ENCODE measurements at places on chromosomes 5 and 9.

DNA sequence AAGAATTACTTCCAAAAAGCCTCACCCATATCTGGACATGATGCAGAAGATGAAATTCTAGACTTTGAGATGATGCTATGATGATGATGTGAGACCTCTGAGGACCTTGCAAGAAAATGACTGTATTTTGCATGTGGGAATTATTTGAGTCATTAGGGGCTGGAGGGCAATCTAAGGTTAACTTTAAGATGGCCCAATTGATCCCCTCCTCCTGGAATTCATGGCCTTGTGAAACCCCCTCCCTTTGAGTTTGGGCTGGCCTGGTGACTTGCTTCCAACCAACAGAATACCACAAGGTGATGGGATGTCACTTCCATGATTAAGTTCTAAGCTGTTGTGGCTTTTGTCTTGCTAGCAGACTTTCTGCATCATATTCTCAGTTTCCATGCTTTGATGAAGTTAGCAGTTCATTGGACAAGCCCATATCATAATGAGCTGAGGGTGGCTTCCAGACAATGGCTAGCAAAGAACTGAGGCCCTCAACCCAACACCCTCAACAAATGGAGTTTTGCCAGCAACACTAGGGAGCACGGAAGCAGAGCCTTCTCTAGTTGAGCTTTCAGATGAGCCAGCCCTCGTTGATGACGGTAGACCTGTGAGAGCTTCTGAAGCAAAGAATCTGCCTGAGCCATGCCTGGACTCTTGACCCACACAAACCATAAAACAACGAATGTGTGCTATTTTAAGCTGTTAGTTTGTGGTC is 7.4 kb upstream of the AMACR start:
- DNase-seq: no peak

GRCh38 chr9:112334432-112334841 is 1.0 kb upstream of the PTBP3 start:
- DNase-seq: no peak

DNA sequence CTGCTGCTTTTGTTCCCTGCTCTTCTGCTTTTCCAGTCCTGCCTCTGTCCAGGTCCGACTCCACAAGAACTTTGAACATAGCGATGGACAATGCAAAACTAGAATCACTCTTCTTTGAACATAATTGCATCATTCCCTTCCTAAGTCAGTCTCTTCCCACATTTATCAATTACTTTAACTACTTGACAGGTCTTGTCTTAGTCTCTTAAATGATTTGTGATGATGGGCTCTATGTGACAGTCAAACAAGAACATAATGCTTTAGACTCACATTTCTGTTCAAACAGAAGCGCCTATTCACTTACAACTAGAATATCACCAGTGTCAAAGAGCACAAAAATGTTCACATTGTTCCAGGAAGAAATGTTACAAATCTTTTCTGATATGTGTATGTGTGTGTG is 278.1 kb downstream of the SH3GL2 start:
- no peak for DNase-seq

DNA sequence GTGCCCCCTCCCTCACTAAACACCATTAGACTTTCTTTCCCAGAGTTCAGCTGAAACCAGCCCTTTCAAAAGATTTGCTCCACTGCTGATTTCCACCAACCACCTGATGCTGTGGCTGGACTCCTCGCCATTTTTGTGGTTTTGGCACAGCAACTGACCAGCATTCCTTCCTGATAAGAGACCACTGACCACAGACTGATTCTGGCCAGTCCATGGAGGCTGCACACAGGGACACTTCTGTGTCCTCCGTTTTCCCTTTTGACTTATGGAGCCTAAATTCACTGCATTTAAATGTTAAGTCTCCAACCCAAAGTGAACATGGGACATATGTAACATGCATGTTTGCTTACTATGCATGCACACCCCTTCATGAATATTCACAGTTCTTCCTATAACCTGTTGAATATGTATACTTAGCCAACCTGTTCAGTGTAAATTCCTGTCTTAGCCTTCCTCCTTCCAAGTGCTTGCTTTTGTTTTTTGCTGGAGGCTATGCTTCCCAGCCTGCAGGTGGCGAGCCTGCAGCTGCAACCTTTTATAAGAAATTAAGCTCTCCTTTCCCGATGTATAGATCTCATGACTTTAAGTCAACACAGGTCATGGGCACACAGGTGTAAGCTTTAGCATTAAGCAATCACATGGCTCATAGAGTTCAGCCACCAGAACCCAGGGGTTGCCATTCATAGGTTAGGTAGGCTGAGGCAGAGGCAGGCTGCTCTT is 78.7 kb downstream of the ACTL7B start:
- DNase-seq: no peak

All from cardiac septum (tissue), 1 donor.